Stimulated activated CD4-positive, alpha-beta T cell treated with anti-CD3 and anti-CD28 coated beads, Interleukin-15, amount 100 ng/mL, for 1 hour (primary cell): ENCODE measurements at places on chromosomes 16 and 17.

GRCh38 chr16:86567701-86568581 lies 1.3 kb downstream of the FOXC2 start:
- DNase-seq: no peak

DNA sequence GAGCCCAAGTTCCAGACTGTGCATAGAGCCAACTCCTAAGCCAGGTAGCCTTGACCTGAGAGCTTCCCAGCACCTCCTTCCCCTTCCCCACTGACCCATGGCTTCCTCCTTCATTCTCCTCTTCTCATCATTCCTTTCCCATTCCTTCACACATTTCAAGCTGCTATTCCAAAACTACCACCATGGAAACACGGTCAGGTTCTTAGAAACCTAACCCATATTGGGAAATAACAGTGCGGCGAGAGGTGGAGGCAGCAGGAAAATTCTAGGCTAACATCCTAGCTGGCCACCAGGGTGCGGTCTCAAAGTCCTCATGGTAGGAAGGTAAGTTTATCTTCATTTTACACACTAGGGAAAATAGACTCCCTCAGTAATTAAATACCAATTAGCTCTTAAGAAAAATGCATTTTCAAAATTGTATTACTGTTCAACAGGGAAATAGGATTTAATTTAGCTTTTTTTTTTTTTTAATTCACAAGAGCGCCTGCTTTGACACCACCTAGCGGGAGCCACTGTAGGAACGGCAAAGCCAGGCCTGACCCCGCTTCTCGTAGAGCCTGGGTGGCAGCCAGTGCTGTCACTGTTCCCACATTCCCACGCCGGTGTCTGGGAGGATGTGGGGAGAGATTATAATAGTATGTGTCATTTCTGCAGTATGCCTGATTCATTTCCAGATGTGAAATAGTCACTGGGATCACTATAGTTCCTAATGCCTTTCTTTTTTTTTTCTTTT lies 14.0 kb upstream of the SPHK1 start:
- DNase-seq: no peak

- no peak for DNase-seq
These were observed 121.5 kb downstream of the WSCD1 start for GRCh38 chr17:6191405-6192324.

DNA sequence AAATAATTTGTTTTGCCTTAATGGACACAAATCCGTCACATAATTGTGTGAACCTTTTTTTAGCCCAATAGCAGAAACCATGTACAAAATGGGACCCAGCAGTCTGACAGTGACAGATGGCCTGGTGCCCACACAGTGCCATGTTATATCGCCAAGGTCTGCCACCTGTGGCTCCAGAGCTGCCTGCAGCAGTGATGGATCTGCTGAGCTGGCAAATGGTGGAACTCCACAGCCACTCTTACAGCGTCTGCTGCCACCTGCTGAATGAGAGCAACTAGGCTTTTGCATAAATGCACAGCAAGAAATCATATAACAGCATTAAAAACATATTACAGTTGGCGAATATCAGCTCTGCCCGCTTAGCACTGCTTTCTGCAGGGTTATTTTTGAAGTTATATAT lies 59.4 kb downstream of the NUP93 start:
- DNase-seq: no peak

DNA sequence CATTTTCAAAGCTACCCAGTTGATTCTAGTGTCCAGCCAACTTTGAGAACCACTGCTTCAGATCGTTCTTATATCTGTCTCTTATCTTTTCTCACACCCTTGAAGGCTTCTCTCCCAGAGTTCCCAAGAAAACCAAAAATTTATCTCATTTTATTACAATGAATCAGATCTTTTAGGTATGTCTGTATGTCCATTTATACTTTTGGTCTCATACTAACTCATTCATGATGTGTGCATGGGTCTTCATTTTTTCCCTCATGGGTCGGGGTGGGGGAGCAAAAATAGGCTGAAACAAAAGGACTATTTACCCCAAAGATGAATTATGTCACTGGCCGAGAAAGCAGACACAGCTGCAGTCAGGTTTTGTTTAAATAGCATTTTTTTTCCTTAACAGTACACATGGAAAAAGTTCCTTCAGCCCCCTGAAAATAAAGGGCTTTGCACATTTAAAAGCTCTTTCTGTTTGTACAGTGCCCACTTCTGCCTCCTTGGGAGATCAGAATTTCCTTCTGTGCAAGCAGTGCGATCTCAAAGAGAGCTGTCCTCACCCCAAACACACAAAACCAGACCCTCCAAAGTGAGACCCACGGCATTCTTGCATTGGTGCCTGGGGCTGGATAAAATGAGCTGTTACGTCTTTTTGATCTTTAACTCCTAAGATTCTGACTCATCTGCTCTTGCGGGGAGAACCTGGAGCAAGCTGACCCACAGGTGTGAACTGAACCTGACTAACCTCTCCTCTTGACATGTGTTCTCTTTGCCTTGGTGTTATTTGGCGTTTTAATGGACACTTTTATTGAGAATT lies 251.2 kb upstream of the ELAC2 start:
- DNase-seq: no peak
